ENCODE measurements at places on chromosomes 11 and 22.

DNA sequence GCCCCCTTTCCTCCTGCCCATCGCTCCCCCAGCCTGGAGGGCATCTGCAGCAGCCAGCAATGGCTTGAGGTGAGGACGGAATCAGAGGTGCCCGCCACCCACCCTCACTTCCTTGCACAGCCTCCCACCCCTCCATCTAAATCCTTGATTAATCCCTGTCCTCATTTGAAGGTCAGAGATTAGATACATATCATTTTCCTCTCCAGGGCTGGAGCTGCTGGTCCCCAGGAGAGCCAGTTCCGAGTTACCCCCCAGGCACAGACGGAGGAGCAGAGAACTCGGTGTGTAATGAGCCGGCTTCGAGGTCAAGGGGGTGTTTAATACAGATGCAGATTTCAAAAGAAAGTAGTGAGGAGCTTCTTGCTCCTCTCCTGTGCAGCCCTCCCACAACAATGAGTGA, 542.1 kb downstream of the MN1 start:
- DNase-seq = no peak

DNA sequence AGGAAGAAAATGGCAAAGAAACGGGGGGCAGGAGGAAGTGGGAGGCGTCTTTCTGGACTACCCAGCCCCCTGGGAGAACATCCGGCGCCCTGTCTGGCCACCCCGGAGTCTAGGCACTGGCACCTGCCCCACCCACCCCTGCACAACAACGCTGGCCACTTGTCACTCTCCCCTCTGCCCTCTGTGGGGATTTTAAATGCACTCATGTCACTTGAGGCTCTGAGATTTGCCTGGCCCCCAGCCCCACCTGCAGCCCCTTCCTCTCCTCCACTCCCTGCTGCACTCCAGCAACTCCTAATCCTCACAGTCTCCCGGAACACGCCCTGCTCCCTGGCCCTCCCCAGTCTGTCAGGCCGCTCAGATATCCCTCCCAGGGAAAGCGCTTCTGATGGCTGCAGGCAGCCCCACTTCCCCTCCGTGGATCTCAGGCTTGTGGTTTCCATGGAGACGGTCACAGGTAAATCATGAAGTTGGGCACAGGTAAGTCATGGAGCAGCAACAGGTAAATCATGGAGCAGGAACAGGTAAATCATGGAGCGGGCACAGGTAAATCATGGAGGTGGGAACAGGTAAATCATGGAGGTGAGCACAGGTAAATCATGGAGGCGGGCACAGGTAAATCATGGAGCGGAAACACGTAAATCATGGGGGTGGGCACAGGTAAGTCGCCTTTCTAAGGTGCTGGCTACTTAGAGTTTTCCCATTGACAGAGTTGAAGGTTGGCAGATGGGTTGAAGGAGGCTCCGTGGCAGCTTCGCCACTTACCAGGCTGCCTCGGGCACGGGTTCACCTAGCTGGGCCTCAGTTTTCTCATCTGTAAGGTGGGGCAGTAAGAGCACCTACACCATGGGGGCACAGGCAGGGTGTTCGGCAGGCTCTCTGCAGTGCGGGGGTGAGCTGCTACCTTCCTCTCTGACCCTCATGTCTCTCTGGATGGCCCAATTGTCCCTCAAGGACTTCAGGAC, 79.0 kb upstream of the SHISAL1 start:
- DNase-seq = no peak

DNA sequence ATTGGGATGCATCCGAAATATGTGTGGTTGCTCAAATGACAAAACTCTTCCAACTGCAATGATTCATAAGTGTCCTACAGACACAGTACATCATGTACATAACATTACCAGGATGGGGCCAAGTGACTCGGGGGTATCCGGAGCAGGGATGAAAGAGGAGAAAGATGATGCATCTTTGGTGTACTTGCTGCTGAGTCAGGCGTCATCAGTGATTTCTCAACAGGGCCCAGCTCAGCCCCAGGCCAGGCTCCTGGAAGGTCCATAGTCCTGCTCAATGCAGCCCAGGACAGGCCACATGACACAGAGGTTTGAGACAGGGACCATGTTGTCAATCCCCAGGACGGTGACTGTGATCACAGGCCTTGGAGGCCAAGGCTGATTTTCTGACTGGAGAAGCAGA, 59.3 kb downstream of the GGTLC2 start:
- peak; percentile 65 for DNase-seq

- DNase-seq = no peak
These were observed 2.0 kb downstream of the P2RX3 start for GRCh38 chr11:57340039-57340615.

- DNase-seq = no peak
These were observed 5.1 kb downstream of the TOLLIP start for GRCh38 chr11:1304380-1304779.

DNA sequence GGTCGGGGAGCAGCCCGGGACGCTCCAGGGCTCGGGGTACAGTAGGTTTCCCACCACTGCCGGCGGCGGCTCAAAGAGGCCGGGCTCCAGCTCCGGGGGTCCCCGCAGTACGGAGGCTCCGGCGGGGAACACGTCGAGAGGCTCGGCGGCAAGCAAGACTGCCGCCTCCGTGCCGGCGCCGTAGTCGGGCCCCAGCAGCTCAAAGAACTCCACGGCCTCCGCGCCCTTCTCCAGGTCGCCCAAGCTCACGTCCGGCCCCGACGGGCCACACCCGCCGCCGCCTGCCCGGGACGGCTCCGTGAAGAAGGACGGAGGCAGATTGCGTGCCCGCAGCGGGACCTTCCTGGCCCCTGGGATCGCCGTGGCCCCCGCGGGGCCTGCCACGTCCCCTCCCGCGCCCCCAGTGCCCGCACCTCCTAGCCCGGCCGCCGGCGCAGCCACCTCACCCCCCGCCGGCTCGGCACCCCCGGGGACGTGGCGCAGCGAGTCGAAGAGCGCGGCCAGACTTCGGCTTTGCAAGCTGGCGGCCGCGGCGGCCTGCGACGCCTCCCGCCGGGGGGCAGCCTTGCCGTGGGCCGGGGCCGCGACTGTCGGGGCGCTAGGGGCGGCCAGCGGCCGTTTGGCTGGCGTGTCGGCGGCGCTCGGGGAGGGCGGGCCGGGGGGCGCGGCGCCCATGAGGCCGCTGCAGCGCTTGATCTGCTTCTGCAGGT, 775 bp downstream of the FAM181B start:
- DNase-seq = no peak

DNA sequence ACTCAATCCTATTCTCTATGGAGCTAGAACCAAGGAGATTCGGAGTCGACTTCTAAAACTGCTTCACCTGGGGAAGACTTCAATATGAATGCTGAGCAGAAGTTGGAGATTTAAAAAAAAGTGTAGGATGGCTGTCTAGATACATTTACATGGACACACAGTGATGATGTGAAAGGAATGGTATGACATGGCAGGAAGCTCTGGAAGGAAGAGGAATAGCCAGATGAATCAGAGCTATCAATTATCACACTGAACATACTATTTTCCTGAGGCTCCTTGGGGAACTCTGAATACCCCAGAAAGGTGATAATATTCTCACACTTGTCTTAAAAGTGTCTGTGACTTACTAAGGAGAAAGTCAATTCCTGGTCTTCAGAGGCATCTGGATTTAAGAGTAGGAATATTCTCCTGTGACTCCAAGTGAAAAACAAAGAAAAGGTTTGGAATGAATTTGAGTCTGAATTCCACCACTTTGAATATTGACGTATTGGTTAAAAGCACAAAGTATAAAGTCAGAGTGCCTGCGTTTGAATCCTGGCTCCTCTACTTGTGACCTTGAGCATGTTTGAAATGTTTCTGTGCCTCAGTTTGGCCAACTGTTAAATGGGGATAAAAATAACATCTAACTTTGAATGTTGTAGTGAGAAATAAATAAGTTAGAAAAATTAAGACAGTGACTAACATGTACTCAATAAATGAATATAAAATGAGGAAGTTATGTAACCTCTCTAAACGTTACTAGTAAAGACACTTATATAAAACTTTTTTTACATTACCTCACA, 1.3 kb downstream of the OR52D1 start:
- DNase-seq = peak; percentile 3

- DNase-seq = peak; percentile 10
These were observed 23.8 kb downstream of the FSHB start for GRCh38 chr11:30254307-30255298.

GRCh38 chr11:40119661-40120060, 1339.8 kb downstream of the LRRC4C start:
- no peak for DNase-seq

- DNase-seq = no peak
These were observed 80.2 kb downstream of the TBC1D22A start for GRCh38 chr22:46842606-46843005.

- DNase-seq = no peak
These were observed 1256.1 kb upstream of the CNTN5 start for GRCh38 chr11:97764605-97765004.

DNA sequence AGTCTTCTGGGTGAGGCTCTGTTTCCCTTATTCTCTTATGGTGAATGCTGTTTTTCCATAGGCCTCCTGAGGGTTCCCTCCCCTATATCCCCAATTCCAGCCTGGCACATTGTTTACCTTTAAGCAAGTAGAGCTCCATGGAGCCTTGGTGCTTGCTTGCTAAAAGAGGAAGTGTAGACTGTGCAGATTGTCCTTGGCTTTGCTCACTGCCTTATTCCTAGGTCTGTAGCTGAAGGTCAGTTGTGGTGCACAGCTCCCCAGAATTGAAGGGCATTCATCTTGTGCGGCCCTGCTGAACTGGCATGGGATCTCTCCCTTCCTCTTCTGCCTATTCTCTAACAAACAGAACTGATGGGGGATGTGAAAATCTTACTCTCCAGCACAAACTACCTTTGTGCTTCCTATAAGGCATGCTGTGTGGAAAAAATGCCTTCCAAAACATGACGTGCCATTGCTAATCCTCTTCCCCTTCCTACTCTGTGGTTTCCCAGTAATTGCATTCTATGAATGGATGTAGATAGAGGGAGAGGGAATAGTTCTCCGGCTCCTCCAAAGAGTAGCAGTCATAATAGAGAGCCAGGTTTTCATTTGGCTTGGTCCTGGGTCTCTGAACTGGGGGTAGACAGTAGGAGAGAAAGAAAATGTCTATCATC, 34.2 kb upstream of the PLET1 start:
- DNase-seq = no peak

DNA sequence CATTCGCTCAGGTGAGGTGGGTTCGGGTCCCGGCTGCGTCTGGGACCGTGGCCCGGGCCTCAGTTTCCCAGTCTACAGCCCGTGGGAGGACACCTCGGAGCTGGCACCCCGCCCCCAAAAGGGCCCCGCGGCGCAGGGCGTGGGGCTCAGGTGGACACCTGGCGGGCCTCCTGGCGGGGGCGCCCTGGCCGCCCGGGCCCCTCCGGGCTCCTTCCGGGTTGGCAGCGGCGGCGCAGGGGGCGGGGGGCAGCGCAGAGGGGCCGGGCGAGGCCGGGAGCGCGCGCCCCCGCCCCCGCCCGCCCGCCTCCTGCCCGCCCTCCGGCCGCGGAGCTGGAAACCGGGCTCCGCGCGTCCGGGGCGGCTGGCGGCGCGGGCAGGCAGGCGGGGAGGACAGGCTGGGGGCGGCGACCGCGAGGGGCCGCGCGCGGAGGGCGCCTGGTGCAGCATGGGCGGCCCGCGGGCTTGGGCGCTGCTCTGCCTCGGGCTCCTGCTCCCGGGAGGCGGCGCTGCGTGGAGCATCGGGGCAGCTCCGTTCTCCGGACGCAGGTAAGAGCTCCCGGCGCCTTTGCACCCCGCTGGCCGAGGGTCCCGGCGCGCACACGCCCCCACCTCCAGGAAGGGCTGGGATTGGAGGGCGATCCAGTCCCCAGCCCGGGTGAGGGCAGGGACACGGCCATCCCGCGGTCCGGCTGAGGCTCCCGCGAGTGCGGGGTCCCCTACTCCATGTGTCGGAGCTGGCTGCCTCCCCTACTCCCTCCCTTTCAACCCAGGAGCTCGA, at the start of gene EMID1:
TSS of gene EMID1 (plus strand) at position 303 of the 778 bp plus-strand sequence. CDS start at position 446, 143 bp downstream.
- DNase-seq = no peak

DNA sequence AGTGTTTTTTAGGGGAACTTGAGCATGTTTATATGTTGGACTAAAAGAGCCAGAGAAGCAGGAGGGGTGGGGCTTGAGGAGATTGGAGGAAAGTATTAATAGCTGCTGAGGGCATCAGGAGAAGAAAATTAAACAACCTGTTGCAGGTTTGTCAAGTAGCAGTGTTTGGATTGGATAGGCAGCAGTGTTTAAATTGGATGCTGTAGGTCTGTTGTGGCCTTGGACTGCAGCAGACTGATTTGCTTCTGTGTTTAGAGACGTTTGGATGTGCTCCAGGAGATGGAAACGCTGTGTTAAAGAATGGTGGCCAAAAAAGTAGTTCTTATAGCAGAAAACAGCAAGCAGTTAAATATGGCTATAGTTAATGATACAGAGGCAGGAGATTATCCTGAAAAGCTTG, 5.7 kb downstream of the EIF3L start:
- DNase-seq = no peak

DNA sequence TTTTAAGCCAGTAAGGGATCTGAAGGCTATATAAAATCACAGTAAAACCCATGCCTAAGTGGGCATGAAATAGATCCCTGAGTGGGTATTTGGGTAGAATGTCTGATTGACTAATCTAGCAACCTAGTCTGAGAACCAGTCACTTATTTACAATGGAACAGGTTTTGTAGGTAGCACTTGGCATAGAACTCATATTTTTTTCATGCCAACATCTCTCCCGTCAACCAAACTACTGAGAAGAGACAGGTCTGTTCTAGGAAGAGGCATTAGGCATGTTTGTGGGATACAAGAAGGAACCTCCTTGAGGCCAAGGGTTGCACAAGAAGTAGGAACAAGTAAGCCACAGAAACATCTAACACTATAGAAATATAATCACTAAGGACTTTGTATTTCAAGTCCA, 840.4 kb upstream of the TENM4 start:
- DNase-seq = no peak
